Activated naive CD8-positive, alpha-beta T cell treated with anti-CD3 and anti-CD28 coated beads for 36 hours (primary cell): ENCODE measurements at places on chromosomes 2 and 18.

DNA sequence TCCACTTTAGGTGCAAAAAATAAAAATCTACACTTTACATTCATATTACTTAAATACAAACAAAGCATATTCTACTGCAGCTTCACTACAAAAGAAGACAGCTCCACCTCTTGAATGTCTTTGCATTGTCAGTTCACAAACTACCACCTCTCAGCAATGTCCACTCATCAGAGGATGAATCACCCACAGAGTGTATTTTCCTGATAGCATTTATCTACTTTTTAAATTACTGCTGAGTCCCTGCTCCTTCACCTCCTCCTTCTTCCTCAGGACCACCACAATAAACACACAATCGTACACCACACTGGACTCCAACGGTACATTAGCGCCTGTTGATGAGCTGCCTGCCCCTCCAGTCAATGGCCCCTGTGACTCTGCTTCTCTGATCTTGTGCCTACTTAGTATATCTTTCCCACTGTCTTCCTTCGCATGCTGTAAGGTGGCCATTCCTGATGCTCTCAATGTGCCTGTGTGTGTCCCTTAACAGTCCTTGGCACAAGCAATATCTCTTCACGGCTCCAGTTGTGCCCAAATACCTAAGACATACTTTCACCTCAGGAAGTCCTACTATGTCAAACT is 120.9 kb downstream of the DHRS9 start:
- DNase-seq, result no peak

DNA sequence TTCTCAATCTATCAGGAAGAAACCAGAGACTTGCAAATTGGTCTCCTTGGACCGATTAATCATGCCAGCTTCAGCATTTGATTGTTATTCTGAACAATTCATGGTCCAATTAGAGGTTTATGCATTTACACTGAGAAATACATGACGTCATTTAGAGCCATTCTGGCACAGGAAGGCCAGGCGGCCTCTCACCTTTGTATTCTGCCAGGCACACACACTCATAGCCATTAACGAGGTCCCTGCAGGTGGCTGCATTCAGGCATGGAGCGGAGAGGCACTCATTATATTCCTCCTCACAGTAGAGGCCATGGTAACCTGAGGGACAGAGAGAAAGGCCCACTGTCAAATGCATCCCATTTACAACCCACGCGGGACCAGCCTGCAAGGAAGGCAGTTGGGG is 146.8 kb upstream of the PID1 start:
- no peak for DNase-seq

DNA sequence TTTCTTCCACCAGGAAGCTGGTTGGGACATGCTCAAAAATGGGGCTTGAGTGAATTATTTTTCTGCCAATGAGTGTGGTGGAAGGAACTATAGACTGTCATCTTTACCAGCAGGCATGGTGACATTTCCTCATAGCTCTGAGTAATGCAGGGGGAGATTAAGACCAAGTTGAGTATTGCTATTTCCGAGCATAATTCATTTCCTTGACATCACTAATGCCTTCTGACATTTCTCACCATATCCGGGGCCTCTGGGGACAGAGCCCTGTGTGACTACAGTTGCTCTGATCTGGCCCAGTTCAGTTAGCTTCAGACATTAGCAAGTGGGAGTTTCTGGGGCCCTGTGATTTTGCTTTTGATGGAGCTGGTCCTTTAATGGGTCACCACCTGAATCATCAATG is 410.4 kb downstream of the MEIS1 start:
- no peak for DNase-seq

DNA sequence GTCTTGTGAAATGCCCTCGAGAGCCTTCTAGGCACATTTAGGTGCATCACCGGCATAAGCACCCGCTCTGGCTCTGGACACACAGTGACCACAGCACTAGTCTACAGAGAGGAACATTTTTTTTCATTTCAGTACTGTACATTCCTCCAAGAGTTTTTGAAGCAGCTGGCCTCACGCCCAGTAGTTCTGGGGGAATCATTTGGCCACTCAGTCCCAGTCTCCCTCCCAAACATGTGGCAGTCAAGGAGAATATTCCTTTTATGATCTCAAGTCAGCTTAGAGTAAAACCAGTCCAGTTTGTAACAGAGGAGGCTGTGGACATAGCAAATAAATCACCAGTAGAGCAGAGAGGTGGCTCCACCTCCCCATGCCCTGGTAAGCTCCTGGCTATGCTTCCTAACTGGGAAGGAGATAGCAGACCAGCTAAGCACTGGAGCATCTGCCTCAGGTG is 48.1 kb downstream of the KCNE4 start:
- DNase-seq, result no peak

- DNase-seq, result no peak
Observed at GRCh38 chr2:65957886-65958285, 477.0 kb upstream of the MEIS1 start.

DNA sequence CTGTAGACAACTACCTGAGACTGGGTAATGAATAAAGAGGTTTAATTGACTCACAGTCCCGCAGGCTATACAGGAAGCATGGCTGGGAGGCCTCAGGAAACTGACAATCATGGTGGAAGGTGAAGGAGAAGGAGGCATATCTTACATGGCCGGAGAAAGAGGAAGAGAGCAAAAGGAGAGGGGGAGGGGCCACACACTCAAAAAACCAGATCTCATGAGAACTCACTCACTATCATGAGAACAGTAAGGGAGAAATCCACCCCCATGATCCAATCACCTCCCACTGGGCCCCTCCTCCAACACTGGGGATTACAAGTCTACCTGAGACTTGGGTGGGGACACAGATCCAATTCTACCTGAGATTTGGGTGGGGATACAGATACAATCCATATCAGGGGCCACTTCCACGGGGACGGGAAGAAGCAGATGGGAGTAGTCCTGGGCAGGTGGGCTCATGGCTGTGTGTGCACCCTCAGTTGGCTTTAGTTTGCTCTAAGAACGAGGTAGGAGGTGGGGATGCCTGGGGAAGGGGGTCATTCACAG is 9.9 kb downstream of the MAB21L4 start:
- DNase-seq, result no peak

DNA sequence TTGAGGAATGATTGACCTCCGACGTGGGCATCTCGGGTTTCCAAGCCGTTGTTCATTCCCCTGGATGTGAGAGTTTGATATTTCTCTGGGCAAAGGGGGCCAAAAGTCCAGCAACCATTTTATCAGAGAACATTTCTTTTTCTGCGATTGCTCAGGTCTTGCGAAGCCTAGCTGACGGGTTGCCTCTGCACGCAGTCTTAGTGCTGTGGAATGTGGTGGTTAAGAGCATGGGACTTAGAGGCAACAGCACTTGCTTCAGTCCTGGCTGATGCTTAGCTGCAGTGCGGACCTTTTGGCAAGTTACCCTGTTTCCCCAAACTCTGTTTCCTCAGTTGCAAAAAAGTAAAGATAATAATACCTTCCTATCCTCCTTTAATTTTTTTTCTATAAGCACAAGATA is 45.0 kb downstream of the FAP start:
- DNase-seq, result no peak

DNA sequence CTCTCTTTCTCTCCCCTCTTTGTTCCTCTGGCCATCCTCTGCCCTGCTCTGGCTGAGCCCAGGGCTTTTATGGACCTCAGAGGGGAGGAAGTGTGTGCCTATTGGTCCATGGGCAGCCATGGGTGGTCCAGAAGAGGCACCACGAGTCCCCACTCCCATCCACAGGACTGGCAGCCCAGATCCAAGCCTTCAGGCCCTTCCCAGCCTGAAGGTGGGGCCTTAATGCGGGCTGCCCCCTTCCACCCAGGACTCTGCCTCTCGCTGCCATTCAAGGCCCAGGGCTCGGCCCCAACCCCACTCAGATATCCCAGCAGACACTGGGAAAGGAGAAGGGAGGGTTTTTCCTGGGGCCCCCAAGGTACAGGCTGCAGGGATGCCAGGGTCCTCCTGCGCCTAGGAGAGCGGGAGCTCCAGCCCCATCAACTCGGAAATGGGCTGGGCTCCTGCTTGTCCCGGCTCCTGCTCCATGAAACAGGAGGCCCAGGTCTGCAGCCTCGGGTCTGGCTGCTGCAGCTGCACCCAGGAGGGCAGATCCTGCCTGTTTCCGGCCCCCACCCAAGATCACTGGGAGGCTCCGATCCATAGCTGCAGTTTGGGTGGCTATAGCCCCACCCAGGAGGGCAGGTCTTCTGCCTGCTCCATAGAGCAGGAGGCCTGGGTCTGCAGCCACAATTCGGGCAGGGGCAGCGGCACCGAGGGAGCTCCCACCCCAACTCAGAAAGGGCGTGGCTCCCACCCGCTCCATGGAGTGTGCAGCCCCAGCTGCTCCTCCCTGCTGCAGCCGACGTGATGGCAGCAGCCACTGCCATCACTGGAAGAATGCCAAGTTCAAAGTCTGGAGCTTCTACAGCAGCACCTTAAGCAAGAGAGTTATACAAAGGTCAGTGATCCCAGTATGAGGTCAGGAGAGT is 116.6 kb upstream of the RBBP8 start:
- no peak for DNase-seq

GRCh38 chr2:17460371-17461086 is 57.7 kb downstream of the RAD51AP2 start:
- DNase-seq, result no peak

GRCh38 chr2:240512666-240513535 is 44.9 kb downstream of the ANKMY1 start:
- DNase-seq, result no peak

DNA sequence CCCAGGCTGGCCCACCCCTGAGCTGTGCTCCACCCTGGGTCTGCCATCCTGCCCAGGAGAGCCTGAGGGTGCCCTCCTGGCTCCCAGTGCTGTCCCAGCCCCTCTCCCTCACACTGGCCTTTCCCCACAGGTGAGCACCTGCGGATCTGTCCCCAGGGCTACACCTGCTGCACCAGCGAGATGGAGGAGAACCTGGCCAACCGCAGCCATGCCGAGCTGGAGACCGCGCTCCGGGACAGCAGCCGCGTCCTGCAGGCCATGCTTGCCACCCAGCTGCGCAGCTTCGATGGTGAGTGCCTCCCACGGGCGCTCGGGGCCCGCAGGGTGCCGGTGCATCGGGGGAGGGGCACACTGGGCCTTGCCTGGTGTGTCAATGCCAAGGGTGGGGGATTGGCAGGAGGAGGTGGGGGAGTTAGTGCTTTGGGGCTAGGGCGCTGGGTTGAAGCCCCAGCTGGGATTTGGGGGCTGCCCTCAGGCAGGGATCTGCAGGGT is 23.5 kb downstream of the GPC1 start:
- DNase-seq, result no peak

DNA sequence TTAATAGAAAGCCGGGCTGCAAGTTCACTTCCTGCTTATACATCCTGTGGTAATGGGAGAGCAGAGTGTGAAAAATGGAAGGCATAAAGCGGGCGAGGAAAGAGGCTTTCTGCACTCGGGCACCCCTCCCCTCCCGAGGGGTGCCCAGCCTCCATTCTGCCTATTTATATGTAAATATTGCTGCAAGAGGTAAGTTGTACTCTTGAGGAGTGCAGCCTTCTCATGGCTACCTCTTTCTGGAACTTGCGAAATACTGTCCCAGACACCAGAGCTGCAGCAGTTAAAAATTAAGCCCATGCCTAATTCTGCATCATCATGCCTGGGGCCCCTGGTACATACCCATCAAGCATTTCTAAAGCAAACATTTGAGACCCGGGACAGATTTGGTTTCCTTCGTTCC is 156.0 kb downstream of the GBX2 start:
- no peak for DNase-seq

DNA sequence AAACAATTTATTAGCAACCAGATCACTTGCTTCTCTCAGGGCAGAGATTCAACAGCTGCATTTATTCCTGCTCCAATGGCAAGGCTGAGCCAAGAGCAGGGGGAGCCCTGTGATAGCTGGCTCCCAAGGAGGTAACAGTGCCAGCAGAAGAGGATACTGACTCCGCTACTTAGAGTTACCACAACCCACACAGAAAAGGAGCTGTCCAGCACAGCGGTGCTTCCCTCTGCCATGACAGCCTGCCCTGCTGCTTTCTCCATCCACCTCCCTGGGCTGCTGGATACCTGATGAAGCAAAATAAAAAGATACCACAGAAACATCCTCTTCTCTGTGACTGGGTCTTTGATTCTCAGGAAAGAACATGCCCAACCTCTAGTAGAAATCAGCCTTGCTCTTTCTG is 467.2 kb downstream of the LRRTM4 start:
- no peak for DNase-seq

DNA sequence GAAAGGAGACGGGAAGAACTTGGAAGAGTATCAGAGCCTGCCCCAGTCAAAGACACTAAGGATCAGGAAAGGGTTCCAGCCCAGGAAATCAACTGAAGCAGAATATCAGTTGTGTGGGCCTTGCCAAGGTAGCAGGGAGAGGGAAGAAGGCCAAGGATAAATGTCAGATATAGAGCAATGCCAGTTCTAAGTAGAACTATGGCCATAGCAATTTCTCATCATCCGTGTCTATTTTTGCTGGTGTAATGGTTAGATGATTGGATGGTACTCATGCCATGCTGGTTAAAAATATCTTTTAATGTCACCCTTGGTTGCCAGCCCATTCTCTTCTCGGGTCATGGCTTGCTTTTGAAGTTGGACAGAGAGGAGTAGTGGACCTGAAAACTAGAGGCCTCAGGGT is 41.9 kb downstream of the MAIP1 start:
- DNase-seq, result no peak

- no peak for DNase-seq
Observed at GRCh38 chr2:204748286-204748685, 203.0 kb downstream of the PARD3B start.

GRCh38 chr2:105373895-105374401 is 24.9 kb downstream of the FHL2 start:
- no peak for DNase-seq

- no peak for DNase-seq
Observed at GRCh38 chr18:69626643-69627242, 226.1 kb downstream of the DOK6 start.

DNA sequence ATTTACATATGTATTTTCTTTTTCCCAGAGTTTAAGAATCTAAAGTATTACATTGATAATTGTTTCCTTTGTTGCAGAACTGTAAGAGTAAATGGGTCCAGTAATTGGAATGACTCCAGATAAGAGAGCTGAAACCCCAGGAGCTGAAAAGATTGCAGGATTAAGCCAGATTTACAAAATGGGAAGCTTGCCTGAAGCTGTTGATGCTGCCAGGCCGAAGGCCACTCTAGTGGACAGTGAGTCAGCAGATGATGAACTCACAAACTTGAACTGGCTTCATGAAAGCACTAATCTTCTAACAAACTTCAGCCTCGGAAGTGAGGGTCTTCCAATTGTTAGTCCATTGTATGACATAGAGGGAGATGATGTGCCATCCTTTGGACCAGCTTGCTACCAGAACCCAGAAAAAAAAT is 183.8 kb upstream of the STON1 start:
- no peak for DNase-seq

DNA sequence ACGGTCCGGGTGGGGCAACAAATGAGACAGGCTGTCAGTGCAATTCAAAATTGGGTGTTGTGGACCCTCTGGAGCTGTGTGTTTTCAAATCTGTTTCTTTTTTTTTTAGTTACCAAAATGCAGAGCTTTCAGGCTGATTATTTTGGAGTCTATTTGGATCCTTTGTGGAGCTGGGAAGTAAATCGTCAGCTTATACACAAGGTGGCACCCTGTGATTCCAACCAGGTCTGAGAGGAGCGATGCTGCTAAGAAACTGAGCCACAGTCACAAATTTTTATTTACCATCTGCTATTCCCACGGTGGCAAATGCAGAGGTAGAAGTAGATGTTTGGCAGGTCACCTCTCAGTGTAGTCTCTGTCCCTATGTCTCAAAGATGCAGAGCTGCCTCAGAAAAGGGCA is 3.8 kb upstream of the EPC2 start:
- no peak for DNase-seq
